ENCODE measurements at places on chromosomes 6 and 20.

DNA sequence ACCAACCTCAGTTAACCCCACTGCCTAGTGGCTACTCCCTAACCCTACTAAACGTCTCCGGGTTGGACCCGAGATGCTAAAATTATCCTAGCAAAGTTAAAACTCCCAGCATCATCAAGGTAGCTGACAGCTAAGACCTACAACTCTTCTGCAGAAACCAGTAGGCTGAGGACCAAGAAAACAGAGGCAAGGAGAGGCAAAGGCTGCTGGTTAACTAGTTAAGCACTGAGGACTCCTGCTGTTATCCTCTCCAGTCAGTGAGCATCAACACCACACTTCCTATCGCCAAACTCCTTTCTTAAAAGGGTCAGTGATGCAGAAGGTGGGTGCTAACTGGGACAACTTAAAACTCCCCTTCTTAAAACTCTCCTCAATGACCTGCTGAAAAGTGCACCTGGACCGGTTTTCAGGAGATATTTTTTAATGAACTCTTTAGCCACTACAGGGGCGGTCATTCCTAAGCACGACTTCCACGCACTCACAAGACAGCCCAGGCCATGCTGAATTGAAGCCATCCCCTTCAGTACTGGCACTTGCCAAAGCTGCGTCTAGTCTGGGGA lies 1.7 kb downstream of the TRERF1 start:
- DNase-seq = no peak

DNA sequence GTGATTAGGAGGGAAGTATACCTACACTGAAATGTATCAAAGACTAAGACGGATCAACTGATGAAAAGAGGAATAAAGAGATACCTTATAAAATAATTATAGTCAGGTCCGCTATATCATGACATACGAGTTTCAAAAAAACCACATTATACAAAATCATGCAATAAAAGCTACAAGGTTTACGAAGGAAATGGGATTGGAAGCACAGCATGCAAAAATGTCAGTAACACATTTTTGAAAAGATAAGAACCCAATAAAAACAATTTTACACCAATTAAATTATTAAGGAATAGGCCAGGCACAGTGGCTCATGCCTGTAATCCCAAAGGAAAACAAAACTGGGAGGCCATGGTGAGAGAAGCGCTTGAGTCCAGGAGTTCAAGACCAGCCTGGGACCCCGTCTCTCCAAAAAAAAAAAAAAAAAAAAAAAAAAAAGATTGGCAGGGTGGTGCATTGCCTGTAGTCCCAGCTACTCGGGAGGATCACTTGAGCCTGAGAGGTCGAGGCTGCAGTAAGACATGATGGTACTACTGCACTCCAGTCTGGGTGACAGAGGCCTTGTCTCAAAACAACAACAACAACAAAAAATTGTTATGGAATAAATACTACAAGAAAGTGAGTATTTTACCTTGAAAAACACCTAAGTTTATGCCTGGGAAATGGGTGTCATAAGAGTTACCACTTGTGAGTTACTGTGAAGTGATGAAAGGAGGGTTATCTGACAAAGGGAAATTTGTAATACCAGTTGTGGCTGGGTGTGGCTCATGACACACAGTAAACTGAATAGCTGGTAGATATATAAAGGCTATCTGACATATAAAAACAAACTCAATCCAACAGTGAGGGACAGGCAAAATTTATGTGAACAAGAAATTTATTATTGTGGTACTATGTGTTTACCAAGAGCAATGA lies 45.2 kb downstream of the RANBP9 start:
- DNase-seq = no peak

DNA sequence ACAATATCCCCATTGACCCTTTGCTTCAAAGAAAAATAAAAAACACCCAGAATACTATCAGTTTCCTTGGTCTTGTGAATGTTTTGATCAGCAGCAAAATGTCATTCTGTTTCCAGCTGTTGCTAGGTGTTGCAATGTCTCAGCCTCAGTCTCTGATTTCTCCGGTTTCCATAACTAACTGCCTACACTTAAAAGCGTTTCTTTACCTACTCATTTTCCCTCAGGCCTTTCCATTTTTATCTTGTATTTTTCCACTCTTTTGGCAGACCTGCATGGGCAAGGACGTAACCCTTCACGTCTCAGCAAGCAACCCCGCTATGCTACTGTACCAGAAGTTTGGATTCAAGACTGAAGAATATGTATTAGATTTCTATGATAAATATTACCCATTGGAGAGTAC lies 49.4 kb downstream of the KAT14 start:
- no peak for DNase-seq

DNA sequence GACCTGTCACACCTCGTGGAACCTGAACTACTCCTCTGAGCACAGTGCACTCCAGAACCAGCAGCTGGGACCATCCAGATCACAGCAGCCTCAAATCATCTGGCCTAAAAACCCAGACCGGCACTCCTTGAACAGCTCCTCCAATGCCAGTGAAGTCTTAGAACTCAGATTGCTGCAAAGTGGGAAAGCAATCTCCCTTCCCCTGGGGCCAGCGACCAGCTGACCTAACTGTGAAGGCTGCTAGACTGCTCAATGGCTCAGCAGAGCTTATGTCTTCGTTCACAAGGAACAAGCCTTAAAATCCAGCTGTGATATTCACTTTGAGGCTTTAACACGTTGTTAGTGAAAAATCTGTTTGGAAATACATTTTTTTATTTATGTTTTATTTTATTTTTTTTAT lies 243.2 kb downstream of the ANKRD60 start:
- DNase-seq = no peak

- DNase-seq = peak; percentile 65
Observed at GRCh38 chr20:45833030-45833882, at the start of gene SNX21. Gene SNX21, plus strand, starts transcription at chr20:45833799. Its CDS starts 121 bp downstream, at chr20:45833920.

DNA sequence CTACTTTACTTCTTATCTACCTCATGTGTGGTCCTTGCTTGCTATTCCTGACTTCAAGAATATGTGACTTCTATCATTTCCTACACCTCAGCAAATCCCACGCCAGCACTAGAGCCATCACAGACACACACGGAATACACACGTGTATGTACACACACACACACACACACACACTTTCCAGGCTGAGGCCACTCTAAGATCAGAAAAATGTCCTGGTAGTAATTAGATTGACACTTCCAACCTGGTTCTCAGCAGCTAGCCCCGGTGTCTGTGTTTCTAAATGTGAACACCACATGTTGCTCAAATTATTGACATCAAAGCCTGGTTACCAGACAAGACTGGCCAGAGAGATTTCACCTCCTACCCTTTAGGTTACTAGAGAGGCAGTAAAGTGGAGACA lies 54.1 kb upstream of the SASH1 start:
- no peak for DNase-seq

GRCh38 chr20:10927011-10927583 lies 253.3 kb upstream of the JAG1 start:
- DNase-seq = no peak

- no peak for DNase-seq
Observed at GRCh38 chr6:70502484-70502883, 64.2 kb upstream of the SDHAF4 start.

- DNase-seq = no peak
Observed at GRCh38 chr6:16683641-16684194, 77.5 kb downstream of the ATXN1 start.

DNA sequence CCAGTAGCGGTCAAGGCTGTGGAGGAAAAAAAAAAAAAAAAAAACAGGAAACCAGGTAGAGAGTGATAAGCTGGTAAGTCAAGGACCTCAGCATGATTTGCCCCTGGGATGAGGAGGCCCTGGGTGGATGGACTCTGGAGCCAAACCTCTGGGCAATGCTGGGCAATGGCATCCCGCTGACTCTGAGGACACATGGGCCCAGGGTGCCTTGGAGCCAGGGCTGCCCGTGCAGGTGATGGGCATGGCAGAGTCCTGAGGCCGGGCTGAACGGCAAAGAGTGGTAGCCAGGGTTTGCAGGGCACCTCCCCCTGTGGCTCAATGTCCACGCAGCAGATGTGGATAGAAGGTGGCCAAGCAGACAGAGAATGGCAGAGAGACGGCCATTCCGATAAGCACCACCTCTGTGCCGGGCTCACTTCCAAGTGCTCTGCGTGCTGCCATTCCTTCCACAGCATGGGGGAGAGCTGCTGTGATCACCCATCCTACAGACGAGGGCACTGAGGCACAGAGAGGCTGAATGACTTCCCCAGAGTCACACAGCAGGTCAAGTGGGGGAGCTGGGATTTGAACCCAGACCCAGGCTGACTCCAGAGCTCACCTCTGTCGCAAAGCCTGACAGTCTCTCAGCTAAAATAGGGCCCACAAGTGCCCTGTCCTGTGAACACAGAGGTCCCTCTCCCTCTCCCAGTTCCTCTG lies 353.9 kb downstream of the CDH4 start:
- no peak for DNase-seq

GRCh38 chr6:130129762-130130246 lies 92.9 kb downstream of the SAMD3 start:
- no peak for DNase-seq

GRCh38 chr20:57124366-57124765 lies 142.1 kb downstream of the BMP7 start:
- no peak for DNase-seq

GRCh38 chr6:160042788-160043301 lies 74.0 kb downstream of the IGF2R start:
- DNase-seq = no peak

- DNase-seq = no peak
Observed at GRCh38 chr6:110703010-110703905, 112.0 kb downstream of the CDK19 start.

- DNase-seq = no peak
Observed at GRCh38 chr6:167402195-167402686, 77.4 kb downstream of the TTLL2 start.

GRCh38 chr6:152248980-152249379 lies 388.2 kb downstream of the SYNE1 start:
- no peak for DNase-seq

- DNase-seq = no peak
Observed at GRCh38 chr20:62856931-62857619, 4.5 kb downstream of the TCFL5 start.
